ENCODE measurements at places on chromosomes 4 and X.
A peak's percentile ranks its signal among the peaks of the same experiment; 100 is the strongest.

DNA sequence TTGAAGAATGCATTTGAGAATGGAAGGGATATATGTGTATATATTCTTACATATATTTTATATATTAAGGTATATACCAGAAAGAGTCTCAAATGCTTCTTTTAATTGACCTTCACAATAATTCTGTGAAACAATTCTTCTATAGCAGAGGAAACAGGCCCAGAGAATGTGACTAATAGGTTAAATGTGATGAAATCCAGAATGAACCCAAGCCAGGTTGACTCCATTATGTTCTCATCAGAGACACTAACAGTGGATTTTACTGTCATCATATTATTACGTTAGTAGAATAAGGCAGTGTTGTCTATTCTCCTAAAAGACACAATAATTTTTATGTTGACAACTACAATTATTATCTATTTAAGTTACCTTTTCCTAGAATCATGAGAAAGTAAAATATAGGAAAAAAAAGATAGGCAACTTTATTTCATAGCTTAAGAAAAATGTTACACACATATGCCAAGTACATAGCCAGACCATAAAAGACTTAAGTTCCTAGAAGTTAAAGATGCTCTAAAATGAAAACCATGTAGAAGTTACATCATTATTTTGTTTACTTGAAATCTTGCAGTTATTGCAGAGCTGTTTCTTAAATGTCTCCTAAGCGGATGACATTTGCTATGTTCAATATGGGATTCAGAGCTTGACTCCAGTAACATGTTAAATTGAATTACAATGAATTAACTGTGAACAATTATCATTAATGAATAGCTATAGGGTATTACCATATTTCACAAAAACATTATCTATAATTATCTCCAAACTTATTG, 56.2 kb upstream of the ANKRD50 start:
- no peak for DNase-seq

DNA sequence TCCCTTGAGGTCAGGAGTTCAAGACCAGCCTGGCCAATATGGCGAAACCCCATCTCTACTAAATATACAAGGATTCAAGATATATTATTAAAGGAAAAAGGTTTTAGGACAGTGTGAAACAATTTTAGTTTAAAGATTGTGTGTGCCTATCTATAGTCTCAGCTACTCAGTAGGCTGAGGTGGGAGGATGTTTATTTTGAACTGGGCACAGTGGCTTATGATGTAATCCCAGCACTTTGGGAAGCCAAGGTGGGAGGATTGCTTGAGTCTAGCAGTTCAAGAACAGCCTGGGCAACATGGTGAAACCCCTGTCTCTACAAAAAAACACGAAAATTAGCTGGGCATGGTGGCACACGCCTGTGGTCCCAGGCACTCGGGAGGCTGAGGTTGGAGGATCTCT, 31.4 kb upstream of the REST start:
- DNase-seq = no peak

GRCh38 chr4:104930298-104930697, 216.4 kb upstream of the TET2 start:
- DNase-seq = no peak

GRCh38 chr4:52600275-52600674, 58.8 kb downstream of the USP46 start:
- DNase-seq = no peak

- DNase-seq = no peak
Measured at GRCh38 chr4:114249561-114249960, 270.1 kb upstream of the ARSJ start.

DNA sequence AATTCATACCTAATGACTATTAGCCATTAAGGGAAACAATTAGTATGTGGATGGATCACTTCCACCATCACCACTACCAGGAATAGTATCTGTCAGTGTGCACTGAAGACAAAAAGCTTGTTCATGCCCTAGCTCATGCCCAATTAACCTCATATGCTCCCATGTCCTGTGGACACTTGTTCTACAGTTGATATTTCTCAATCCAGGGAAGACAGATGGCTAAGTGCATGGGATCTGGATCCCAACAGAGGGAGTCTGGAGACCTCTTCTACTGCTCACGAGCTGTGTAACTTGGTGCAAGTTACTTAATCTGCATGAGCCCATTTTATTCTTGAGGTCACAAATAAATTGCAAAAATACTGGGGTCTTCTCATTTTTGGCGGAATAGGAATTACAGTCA, 23.7 kb downstream of the AMOT start:
- no peak for DNase-seq

DNA sequence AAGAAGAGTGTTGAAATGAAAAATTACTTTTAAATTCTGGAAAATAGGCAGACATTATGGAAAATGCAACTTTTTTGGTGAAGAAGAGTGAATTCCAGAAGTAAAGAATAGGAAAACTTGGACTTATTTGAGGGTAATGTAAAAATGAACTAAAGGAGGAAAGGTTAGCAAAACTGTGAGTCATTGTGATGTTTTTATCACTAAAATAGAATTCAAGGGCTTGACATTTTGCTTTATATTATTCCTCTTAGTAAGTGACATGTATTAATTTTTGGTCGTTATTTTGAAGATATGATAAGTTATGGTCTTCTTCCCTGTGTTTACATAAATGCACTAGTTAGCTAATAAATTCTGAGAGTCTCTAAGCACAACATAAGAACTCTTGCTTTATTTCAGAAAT, 390.9 kb downstream of the FAT4 start:
- DNase-seq = no peak

DNA sequence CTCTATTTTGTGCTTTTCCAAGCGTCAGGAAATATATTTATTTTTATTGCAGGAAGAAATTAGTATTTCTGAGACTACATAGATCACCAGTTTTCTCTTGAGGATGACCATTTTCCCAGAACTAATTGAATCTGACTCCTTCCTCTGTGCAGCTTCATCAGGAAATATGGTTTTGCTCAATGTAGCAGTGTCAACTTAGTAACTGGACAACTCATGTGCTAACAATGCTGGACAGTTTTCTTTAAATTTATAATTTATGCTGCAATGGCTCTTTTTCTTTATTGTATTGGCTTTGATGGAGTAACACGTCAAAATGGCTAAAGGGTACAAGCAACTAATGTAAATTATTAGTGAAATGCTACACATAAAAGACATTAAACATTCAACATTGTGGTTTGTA, 531.5 kb downstream of the ANKRD50 start:
- DNase-seq = no peak

- DNase-seq = no peak
Measured at GRCh38 chr4:13859423-13859822, 231.9 kb upstream of the BOD1L1 start.

GRCh38 chrX:2371026-2371711, 129.6 kb downstream of the DHRSX start:
- DNase-seq = no peak

GRCh38 chrX:7347465-7347864, 199.5 kb upstream of the PUDP start:
- DNase-seq = no peak

- DNase-seq = no peak
Measured at GRCh38 chr4:185852961-185853360, 41.0 kb upstream of the SORBS2 start.

- no peak for DNase-seq
Measured at GRCh38 chr4:139622901-139623381, 42.7 kb upstream of the MGST2 start.

DNA sequence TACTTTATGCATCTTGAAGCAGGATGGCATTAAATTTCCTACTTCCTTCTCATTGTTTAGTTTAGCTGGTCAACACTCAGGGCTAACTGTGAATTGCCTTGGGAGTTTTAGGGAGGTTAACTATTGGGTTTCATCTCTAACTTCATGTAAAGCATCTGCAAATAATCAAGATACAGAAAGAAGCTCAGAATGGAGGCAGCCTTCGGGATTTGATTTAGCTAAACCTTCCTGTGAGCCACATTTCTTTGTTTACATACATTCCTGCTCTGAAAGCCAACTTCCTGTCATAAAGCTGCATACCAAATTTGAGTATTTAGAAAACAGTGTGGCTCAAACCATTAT, 131.7 kb upstream of the PCDH18 start:
- DNase-seq = no peak

DNA sequence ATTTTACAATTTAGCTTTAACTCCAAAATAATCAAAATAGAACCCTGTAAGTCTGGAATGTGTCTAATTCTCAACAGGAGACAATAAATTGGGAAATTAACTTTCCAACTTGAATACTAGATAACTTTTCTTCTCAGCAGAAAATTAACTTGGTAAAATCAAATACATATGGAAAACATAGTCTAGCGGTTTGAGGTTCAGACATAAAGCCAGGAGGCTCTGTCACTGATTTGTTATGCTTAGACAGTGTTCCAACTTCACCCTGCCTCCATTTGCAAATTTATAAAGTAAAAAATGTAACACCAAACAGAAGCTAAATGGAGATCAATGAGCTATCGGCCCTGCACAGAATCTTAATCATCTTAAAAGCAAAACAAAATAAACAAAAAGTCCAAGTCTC, 46.3 kb downstream of the TBCK start:
- no peak for DNase-seq

DNA sequence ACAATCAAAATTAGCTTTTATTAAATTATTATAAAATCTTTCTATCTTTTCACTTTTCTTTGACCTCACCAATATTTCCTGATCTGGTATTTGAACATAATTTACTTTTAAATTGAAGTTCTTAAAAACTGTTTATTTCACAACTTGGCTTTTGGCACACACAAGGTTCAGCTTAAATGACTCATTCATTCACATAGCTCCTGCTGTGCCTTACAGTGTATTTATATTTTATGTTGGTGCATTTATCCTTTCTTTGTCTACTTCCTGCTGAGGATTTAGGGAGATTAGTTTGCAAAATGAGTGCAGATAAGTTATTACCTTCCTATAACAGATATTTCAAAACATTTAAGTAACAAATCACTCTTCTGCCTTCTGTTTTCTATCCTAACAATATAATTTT, 430.6 kb downstream of the DTHD1 start:
- no peak for DNase-seq

DNA sequence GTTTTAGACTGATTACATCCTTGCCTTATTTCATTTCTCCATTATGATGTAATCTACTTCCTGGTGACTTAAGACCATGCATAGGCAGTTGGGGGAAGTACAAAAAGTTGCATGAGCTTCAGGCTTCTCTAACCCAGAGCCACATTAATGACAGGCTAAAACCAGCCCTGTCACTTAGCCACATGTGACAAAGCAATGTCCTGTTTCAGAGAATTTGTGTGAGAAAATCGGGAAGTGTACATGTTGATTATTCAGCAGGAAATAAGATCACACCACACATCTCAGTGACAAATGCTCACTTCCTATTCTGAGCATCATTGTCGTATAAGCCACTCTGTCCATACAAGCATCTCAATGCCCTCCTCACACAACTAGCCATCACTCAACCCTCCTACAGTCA, 98.5 kb upstream of the MAGEB16 start:
- no peak for DNase-seq

DNA sequence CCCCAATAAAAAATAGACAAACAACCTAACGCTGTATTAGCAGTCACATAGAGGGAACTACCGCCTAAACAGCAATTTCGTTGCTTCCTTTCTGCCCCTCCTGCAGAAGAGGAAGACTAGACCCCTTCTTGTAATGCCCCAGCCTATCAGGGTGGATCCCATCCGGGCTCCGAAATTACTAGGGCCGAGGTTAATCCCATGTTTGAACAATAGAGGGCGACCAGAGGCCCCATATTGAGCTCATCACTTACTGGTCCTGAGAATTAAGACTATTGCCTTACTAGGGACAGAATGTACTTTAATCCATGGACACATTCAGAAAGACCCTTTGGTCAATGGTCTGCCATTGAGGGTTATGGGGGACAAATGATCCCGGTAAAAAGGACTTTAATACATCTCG, 11.8 kb upstream of the ZNF630 start:
- peak; percentile 37 for DNase-seq

GRCh38 chr4:118557298-118557851, 127.8 kb upstream of the METTL14 start:
- peak; percentile 6 for DNase-seq

DNA sequence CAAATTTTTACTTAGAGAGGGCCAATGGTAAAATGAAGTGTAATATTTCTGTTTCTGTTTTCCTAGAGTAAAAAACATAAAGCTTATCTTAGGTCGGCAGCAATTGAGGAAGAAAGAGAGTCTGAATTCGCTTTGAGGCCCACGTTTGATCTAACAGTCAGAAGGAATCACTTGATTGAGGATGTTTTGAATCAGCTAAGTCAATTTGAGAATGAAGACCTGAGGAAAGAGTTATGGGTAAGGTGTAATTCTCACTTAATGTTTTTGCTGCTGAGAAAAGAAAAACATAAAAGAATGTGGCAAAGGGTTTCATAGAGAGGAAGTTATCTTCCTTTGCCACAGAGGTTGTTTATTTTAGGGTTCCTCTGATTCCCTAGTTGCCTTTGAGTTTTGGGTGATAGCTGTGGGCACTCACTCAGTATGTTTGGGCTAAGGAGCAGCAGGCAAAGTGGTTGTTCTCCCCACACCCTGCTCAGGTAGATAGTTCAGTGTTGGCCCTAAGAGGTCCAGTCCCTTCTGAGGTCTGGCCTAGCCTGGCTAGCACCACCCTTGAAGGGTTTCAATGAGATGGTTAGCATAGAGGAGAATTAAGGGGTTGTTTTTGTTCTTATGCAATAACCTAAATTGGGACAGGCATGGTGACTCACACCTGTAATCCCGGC, 32.3 kb downstream of the HERC5 start:
- DNase-seq = no peak

GRCh38 chrX:119708936-119709335, 16.0 kb upstream of the SEPTIN6 start:
- DNase-seq = no peak

Data from NCI-H1694 (cell line).